Colonic mucosa (tissue), 4 donors: ENCODE measurements at places on chromosomes 3 and 15. TPM values are rescaled to one million over a fixed set of nuclear protein-coding genes. Genes with fewer than 3 reads are reported as not detected.

DNA sequence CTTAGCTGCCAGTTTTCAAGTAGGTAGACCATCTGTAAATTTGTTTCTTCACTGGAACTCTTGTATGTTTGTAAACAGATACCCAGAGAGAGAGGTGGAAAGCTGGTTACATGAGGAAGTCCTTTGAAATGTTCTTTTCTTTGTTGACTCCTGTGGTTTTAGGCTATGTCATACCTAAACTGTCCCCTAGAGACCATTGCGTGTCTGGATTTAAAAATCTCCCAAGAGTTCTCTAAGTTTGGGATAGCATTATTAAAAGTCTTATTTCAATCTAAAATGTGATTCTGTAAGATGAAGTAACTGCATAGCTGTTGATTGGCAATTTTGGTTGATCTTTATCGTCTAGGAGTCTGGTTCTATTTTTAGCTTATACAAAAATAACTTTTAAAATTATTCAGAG is 127.2 kb downstream of the GHSR start:
- no peaks in the 10 kb centered on the region for H3K27me3 ChIP-seq
- DNase-seq: no peak
- H3K4me3 ChIP-seq: no peak overlapping the region
- peaks cover 5% of the 10 kb centered on the region for H3K4me1 ChIP-seq

CASR gene
- 0.16 TPM for total RNA-seq

GRCh38 chr3:192449036-192449435 is 278.3 kb downstream of the FGF12 start:
- no peaks in the 10 kb centered on the region for H3K36me3 ChIP-seq
- no peaks in the 10 kb centered on the region for H3K27me3 ChIP-seq
- H3K4me1 ChIP-seq: no peaks in the 10 kb centered on the region

GRCh38 chr15:45641999-45642932 is 7.4 kb downstream of the SQOR start:
- H3K4me3 ChIP-seq: no peak overlapping the region
- DNase-seq: no peak
- no peaks in the 10 kb centered on the region for H3K36me3 ChIP-seq
- peaks cover 19% of the 10 kb centered on the region for H3K4me1 ChIP-seq
